ENCODE measurements at places on chromosomes 6 and 20. TPM values are rescaled to one million over a fixed set of nuclear protein-coding genes. Genes with fewer than 3 reads are reported as not detected.
A peak's percentile ranks its signal among the peaks of the same experiment; 100 is the strongest.

Gene OOEP
- polyA plus RNA-seq, result not detected

- DNase-seq, result no peak
Measured at GRCh38 chr20:23361119-23361475, 885 bp upstream of the GZF1 start.

DNA sequence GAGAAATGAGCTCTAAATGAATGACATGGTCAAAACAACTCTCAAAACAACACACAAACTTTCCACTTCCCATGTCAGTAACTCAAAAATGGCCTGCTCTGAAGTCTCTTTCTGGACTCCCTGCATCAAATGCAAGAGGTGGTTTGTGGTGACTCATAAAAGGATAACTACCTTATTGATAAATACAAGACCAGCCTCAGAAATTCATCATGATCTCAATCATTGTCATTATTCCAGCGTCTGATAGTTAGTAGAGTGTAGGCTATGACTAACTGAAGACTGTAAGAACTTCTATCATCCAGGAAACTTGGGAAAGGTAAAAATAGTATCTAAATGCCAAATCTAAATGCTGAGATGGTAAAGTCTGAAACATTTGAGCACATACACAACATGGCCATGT lies 369.4 kb downstream of the BMP2 start:
- DNase-seq, result no peak

DNA sequence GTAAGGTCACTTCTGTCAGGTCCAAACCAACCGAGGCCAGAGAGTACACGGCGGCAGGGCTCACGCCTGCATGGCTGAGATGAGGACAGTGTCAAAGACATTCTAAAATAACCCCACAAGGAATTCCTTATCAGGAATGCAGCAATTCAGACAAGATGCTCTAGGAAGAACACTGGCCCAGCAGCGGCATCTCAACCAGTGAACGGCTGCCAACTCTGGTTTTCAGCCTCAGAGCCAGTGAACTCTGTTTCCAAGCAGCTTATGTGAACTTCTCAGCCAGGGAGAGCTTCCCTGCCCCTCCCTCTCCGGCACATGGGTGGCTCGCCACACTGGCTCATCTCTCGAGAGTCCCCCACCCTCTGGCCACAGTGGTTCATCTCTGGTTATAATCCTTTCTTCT lies 36.9 kb downstream of the KCNQ2 start:
- peak; percentile 81 for DNase-seq

- no peak for DNase-seq
Measured at GRCh38 chr20:745683-746301, 22.5 kb downstream of the SLC52A3 start.
